Breast epithelium (tissue), 4 donors: ENCODE measurements at places on chromosomes 7 and 10. TPM values are rescaled to one million over a fixed set of nuclear protein-coding genes. Genes with fewer than 3 reads are reported as not detected.

The AKR1C2 gene
- total RNA-seq = 259 TPM

The UTF1 gene
- not detected for total RNA-seq

The OR2A42 gene
- under 0.01 TPM for total RNA-seq

The PNLIPRP3 gene
- 0.66 TPM for total RNA-seq

The TMEM213 gene
- total RNA-seq = not detected

The OR2A5 gene
- total RNA-seq = not detected

The ELOVL3 gene
- total RNA-seq = 0.66 TPM

The ANKRD22 gene
- 1.6 TPM for total RNA-seq

The ATRNL1 gene
- 2.9 TPM for total RNA-seq

DNA sequence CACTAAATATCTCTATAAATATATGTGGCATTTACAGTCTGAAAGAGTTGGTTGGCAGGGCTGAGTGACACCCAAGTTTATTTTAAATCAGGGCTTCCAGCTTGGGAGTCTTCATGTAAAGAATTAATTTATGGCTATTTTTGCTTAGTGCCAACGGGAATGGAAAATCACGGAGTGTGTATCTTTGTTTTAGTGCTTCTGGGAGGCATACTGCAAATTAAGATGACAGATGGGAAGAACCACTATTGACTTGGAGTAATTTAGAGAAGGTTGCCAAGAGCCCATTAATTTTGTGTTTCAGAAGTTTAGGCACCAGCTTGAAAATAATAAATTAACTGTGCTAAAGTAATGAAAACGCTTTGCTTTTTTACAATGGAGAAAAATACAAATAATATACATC lies 135.2 kb downstream of the GPR37 start:
- H3K36me3 ChIP-seq = no peaks in the 10 kb centered on the region
- H3K27me3 ChIP-seq = no peaks in the 10 kb centered on the region
- DNase-seq = no peak
- no peak overlapping the region for H3K27ac ChIP-seq

- no peaks in the 10 kb centered on the region for H3K36me3 ChIP-seq
- no peaks in the 10 kb centered on the region for H3K4me1 ChIP-seq
- no peaks in the 10 kb centered on the region for H3K27me3 ChIP-seq
- H3K4me3 ChIP-seq = no peak overlapping the region
These were observed 143.2 kb downstream of the RNLS start for GRCh38 chr10:88439932-88440331.

- no peaks in the 10 kb centered on the region for H3K27me3 ChIP-seq
- no peaks in the 10 kb centered on the region for H3K36me3 ChIP-seq
- H3K4me3 ChIP-seq = no peak overlapping the region
- no peak overlapping the region for H3K27ac ChIP-seq
These were observed 30.0 kb downstream of the MAT1A start for GRCh38 chr10:80259405-80259871.

DNA sequence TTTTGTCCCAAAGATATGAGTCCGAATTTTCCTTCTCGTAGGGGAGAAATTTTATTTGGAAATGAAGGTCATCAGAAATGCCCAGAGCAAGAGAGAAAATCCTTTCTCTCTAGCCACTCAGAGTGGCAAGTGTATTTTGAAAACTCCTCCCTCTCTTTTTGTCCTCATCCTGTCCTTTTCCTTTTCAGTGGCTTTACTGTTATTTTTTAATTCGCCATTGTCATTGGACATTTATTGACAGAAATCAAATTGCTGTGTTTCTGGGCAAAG lies 39.6 kb downstream of the TET1 start:
- H3K4me1 ChIP-seq = no peaks in the 10 kb centered on the region
- H3K36me3 ChIP-seq = no peaks in the 10 kb centered on the region
- H3K27me3 ChIP-seq = no peaks in the 10 kb centered on the region
- peak overlapping the region; percentile 51 for H3K4me3 ChIP-seq

GRCh38 chr10:130326954-130327353 lies 190.8 kb downstream of the GLRX3 start:
- peaks cover 13% of the 10 kb centered on the region for H3K27me3 ChIP-seq
- no peak overlapping the region for H3K27ac ChIP-seq
- H3K4me3 ChIP-seq = no peak overlapping the region
- no peaks in the 10 kb centered on the region for H3K4me1 ChIP-seq
- H3K36me3 ChIP-seq = no peaks in the 10 kb centered on the region

DNA sequence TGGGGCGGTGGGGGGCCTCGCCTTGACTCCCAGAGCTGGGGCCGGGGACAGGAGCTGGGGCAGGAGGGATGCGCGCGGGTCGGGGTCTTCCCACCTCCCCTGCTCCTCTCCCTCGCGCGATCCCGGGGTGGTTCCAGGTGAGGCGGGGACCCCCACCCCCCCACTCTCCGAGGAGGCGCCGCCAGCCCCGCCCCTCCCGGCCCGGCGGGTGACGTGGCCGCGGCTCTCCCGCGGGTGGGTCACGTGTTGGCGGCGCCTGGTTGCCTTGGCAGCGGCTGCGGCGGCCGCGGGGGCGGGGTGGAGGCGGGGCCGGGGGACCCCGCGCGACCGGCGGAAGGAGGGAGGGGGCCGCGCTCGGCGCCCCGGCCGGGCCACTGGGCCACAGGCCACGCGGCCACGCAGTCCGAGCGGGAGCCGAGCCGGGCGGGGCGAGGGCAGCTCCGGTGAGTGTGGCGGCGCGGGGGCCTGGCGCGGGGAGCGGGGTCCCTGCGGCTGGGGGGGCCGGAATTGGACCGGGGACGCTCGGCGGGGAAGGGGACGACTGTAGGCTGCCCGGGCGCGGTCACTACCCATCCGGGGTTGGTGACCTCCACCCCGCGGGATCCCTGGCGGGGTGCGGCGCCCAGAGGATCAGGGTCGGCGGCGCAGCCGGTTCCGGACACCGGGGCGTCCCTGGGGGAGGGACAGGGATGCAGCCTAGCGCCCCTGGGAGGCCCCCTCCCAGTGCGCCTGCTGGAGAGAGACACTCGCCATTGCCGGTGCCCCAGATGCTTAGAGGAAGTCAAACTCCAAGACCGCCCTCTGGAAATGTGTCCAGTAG lies at the start of gene ORAI2:
Gene ORAI2, plus strand, starts transcription at position 357 of the 820 bp plus-strand sequence. CDS start 5,382 bp downstream, outside the sequence.
- peak; percentile 65 for DNase-seq
- H3K4me1 ChIP-seq = no peaks in the 10 kb centered on the region
- H3K4me3 ChIP-seq = peak within 1 kb of the TSS; percentile 86
- H3K36me3 ChIP-seq = no peaks in the 10 kb centered on the region
- no peaks in the 10 kb centered on the region for H3K27me3 ChIP-seq
- peak within 1 kb of the TSS; percentile 86 for H3K27ac ChIP-seq

DNA sequence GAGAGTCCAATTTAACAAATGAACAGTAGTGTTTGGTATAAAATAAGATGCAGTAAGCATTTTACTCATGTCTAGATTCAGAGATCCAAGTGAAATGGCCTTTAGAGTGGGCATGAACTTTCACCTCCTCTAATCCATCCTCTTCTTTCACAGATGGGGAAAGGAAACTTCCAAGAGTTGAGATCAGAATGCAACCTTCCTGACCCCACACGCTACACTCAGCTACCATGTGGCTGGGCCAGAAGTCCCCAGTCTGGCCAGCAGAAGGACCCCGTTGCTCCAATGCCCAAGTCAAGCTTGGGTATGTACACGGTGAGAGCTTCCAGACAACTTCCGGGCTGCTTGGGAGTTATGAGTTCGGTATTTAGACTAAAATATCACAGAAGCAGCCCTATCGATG lies 228.0 kb downstream of the ELMO1 start:
- H3K27ac ChIP-seq = no peak overlapping the region
- no peaks in the 10 kb centered on the region for H3K36me3 ChIP-seq
- DNase-seq = no peak

- H3K4me1 ChIP-seq = no peaks in the 10 kb centered on the region
- no peaks in the 10 kb centered on the region for H3K27me3 ChIP-seq
- DNase-seq = no peak
These were observed 22.2 kb downstream of the TMEM273 start for GRCh38 chr10:49165821-49166483.

DNA sequence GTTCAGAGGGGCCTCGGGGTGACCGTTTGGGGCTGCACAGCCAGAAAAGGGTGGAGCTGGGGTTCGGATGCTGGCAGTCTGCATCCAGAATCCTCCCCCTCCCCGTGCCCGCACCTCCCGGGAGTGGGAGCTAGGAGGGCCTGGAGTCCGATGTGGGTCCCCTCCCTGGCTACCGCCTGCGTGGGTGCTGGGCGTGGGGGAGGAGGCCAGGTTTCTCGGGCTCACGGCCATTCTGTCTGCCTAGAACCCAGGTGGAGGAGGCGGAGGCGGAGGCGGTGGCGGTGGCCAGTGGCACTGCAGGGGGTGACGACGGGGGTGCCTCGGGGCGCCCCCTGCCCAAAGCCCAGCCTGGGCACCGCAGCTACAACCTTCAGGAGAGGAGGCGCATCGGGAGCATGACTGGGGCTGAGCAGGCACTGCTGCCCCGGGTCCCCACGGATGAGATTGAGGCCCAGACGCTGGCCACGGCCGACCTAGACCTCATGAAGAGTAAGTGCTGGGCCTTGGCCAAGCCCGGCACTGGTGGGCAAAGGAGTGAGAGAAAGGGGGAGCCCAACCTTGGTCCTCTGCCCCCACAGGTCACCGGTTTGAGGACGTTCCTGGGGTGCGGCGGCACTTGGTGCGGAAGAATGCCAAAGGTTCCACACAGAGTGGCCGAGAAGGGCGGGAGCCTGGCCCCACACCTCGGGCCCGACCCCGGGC lies 7.0 kb downstream of the SLC4A2 start:
- DNase-seq = no peak
- peaks cover 5% of the 10 kb centered on the region for H3K4me1 ChIP-seq
- no peak overlapping the region for H3K4me3 ChIP-seq
- no peaks in the 10 kb centered on the region for H3K27me3 ChIP-seq

DNA sequence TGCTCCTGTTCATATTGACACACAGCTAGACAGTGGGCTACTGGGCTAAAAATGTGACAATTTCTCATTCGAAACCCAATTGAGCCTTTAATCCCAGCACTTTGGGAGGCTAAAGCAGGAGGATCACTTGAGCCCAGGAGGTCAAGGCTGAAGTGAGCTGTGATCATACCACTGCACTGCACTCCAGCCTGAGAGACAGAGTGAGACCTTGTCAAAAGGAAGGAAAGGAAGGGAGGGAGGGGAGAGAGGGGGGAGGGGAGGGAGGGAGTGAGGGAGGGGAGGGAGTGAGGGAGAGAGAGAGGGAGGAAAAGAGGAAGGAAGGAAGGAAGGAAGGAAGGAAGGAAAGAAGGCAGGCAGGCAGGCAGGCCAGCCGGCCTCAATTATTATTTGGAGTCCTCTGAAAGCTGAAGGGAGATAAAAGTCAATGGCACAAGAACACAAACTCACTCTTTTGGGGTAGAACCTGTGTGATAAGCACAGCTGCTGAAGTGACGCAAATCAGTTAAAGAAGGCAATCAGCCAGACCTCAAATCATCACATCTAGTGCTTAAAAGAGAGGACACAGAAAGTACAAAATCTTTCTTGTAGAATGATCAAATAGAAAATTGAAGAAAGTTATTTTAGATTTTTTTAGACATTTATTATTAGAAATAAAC lies 98.1 kb downstream of the CCDC71L start:
- H3K27me3 ChIP-seq = no peaks in the 10 kb centered on the region
- no peaks in the 10 kb centered on the region for H3K4me1 ChIP-seq
- no peak overlapping the region for H3K4me3 ChIP-seq
- no peak for DNase-seq

GRCh38 chr10:101489355-101489754 lies 98.7 kb downstream of the POLL start:
- no peak for DNase-seq
- no peaks in the 10 kb centered on the region for H3K4me1 ChIP-seq
- no peak overlapping the region for H3K4me3 ChIP-seq
- no peak overlapping the region for H3K27ac ChIP-seq

DNA sequence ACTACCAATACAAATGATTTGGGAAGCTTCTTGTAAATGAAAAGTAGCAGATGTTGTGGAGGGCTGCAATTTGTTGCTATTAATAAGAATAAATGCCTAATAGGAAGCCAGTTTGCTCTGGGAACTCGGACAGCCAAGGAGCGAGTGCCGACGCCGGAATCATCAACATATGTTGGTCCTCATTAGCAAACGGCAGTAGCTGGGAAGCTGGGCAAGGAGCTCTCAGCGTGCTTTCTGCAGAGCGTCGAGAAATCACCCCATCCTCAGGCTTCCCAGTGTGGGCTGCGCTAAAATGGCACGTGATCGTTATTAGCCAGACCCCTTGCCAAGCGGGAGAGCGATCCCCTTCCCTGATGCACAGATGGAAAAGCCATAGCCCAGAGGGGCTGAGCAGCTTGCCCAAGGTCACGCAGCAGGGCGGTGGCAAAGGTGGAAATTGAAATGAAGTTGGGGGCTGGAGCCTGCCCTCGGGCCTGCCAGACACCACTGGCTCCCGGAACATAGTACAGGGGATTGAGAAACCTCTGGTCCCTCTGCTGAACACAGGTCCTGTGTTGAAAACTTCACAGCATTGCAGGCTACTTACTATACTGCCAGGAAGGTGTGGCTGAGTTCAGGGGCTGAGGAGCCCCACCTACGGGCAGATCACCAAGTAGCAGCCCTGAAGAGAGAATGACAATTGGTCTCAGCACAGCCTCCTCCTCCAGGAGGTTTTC lies 326.9 kb downstream of the PLXNA4 start:
- H3K4me1 ChIP-seq = no peaks in the 10 kb centered on the region
- peak overlapping the region; percentile 31 for H3K4me3 ChIP-seq
- H3K36me3 ChIP-seq = no peaks in the 10 kb centered on the region
- DNase-seq = peak; percentile 61
- H3K27me3 ChIP-seq = no peaks in the 10 kb centered on the region
